ENCODE measurements at places on chromosomes 2 and 18.

GRCh38 chr18:46366201-46366600 lies 262.0 kb downstream of the HAUS1 start:
- ATAC-seq: no peak

- no peak for ATAC-seq
Measured at GRCh38 chr18:40079786-40080185, 1875.2 kb upstream of the PIK3C3 start.

GRCh38 chr2:43269706-43270105 lies 43.3 kb upstream of the ZFP36L2 start:
- peak; percentile 32 for ATAC-seq

DNA sequence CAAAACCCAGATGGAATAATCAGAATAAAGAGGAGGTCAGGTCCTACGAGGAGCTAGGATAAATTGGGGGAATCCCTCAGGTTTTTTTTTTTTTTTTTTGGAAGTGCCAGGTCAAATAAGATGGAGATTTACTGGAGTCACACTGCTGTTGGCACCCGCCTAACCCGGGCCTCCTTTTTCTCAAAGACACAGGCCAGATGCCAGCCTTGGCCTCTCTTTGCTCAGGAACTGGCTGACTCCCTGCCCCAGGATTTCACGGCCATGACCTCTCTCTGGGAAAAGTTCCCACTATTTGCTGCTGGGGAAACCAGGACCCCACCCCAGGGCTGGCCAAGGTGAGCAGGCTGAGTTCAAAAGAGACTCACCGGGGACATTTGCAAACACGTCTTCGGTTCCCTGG lies 2.5 kb downstream of the CD8A start:
- no peak for ATAC-seq

DNA sequence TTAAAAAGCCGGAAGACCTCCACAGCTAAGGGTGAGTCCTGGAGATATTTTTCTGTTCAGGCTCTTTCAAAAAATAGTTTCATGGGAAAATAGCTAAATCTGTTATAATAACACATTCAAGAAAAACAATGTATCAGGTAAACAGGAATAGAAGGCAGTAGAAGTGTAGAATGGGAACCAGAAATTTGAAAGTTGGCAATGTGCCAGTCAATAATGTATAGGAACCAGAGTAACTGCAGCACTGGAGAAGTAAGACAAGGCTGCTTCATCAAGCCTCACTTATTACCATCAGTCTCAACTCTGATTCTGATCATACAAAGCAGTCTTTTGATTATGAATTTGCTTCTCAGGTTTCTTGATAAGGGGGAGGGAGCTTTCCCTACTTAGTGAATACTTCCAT lies 81.4 kb upstream of the VRK2 start:
- ATAC-seq: no peak

All from stimulated activated memory B cell treated with anti-CD40 and anti-IgM and Interleukin-4, amounts not matched to agents 10 μg/mL and 1 μg/mL and 100 μg/mL, for 72 hours (primary cell).